ENCODE measurements at places on chromosomes 2 and 18.
A peak's percentile ranks its signal among the peaks of the same experiment; 100 is the strongest.

- peak; percentile 16 for DNase-seq
These were observed 382.6 kb upstream of the ZNF804A start for GRCh38 chr2:184215745-184216144.

GRCh38 chr2:40421631-40422297 is 30.1 kb downstream of the SLC8A1 start:
- DNase-seq, result no peak

GRCh38 chr2:85713836-85714235 is 19.7 kb downstream of the GNLY start:
- no peak for DNase-seq

DNA sequence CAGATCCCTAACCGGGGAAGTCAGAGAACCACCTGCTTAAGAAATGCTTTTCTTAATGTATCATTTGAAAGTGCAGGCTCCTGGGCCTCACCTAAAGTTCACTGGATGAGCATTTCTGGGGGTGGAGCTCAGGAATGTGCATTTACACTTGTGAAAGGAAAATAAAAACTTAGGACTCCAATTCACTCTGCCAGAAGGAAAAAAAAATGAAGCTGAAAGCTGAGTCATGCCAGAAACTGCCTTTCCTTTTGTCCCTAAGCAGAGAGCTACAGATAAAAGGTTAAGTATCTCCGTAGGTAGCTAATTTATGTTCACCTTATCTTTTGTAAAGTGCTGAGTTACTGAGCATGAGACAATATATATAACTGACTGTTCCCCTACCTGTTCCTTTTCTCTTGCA is 229.5 kb upstream of the MEX3C start:
- DNase-seq, result no peak

DNA sequence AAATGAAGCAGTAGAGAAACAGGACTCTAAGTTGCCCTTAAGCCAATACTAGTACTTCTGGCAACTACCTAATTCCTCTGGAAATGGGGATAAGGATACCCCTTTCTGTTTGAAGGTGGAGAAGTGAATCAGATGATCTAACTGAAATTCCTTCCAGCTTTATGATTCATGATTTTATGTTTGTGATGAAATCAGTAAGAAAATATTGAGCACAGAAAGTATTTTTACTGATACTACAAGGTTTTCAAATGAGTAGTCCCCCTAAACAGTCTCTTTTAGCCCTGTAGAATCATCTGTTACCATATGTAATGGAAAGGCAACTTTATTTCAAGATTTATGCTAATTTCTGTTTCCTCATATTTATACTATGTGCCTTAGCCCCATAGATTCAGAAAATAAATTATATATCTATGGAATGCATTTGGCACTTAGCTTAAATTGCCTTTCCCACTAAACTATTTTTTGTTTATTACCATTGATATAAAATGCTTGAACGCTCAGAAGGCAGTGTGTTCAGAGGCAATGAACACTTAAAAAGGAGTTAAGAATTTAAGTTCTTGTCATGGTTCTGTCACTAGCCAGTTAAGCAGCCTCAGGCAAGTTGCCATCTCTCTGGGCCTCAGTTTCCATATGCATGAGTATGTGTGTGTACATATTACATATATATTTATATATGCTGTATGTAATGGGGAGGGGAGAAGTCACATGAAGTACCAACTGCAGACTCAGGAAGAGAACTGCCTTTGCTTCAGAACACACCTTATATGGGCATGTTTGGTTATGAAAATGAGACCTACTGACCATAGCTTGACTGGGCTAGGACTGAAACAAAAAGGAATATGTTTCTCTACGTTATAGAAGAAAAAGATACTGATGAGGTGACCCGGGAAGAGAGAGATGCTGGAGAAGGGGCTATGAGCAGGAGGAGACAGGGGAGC is 97.7 kb downstream of the CDC42EP3 start:
- DNase-seq, result peak; percentile 80

DNA sequence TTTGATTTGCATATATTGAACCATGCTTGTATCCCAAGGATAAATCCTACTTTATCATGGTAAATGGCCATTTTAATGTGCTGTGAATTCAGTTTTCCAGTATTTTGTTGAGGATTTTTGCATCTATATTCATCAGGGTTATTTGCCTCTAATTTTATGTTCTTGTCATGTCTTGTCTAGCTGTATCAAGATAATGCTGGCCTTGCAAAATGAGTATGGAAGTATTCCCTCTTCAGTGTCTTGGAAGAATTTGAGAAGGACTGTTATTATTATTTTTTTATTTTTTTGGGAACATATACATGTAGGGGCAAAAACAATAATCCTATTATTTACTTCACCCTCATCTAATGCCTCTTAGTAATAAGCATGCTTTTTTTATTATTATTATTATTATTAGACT is 398.0 kb upstream of the KCNH7 start:
- DNase-seq, result no peak

GRCh38 chr2:201383136-201383535 is 26.0 kb upstream of the FLACC1 start:
- DNase-seq, result peak; percentile 25

DNA sequence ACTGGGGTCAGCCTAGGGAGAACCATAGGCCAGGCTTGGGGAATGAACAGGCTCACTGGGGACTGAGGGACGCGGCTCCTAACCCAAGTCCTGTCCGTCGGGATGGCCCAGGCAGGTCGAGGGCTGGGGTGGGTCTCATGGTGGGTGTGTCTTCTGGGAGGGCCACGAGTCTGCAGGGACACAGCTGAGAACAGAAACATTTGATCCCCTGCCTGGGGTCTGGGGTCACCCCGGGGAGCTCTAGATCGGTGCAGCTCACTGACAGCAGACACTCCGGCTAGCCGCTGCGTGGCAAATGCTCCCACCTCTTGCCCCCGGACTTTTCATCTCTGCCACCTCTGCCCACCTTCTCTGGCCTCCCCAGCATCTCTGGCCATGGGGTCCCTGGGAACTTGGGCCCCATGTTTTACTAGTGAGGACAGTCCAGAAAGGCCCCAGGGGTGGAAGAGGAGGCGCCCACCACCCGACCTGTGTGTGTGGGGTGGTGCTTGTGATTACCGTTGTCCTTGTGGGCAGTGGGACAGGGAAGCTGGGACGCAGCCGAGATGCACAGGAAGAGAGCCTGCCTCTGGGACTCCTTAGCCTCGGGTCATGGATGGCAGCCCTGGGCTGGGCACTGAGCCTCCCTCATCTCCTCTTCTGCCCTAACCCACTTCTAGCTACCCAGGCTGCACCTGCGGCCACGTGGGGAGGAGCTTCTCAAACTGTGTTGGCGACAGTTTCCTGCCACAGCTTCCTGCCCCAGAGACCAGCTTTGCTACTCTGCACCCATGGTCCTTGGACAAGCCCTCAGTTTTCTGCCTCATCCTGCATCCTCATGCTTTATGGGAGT is 4.9 kb downstream of the ZAP70 start:
- DNase-seq, result no peak

DNA sequence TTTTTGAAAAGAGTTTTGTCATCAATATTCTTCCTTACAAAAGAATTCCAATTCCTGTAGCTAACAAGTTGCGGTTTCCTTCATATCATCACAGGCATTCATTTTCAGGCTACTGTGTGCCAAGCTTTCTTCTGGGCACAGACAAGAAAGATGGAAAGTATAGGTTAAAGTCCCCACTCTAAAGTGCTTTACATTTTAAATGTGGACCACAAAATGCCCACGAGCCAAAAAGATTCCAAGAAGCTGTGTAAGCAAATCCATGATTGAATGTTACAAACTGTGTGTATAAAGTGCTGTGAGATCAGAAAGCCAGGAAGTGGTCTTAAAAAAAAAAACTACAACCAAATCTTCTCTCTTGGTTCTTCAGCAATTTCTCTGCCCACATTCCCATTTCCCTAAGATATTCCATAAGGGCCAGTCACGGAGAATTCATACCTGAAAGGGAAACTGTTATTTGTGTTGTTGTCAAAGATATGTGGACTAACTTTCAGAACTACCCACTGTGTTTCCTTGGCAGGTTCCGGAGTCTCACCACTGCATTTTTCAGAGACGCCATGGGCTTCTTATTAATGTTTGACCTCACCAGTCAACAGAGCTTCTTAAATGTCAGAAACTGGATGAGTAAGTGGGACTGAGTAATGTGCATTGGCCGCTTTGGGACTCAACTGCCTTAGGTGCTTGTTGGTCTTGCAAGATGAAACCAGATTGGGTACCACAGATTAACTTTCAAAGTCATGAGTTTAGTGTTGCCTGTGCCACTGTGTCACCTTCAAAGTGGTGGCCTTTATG is 55.7 kb downstream of the RAB27B start:
- no peak for DNase-seq

- no peak for DNase-seq
These were observed 51.6 kb upstream of the ATP8B1 start for GRCh38 chr18:57854726-57855125.
